Neural cell (in vitro differentiated cells): ENCODE measurements at places on chromosomes 7 and 10. TPM values are rescaled to one million over a fixed set of nuclear protein-coding genes. Genes with fewer than 3 reads are reported as not detected.

The NPFFR1 gene
- 0.07 TPM in 1 of 2 replicates, not detected in the other for polyA plus RNA-seq

The CCL24 gene
- not detected in 2 replicates for polyA plus RNA-seq

The PRF1 gene
- not detected in 2 replicates for polyA plus RNA-seq

The IL6 gene
- not detected in 2 replicates for polyA plus RNA-seq

The CALD1 gene
- 7.0 and 8.0 TPM in 2 replicates for polyA plus RNA-seq

The CTTNBP2 gene
- polyA plus RNA-seq = 35.2 and 53.5 TPM in 2 replicates

The EPHB6 gene
- 14.8 and 25.3 TPM in 2 replicates for polyA plus RNA-seq

The PPP1R9A gene
- 52.8 and 54.1 TPM in 2 replicates for polyA plus RNA-seq

The RNLS gene
- polyA plus RNA-seq = 0.20 and 0.66 TPM in 2 replicates

The PLEKHS1 gene
- not detected in 2 replicates for polyA plus RNA-seq

The CLRN3 gene
- not detected in 2 replicates for polyA plus RNA-seq

The OR13A1 gene
- 0.11 and 0.32 TPM in 2 replicates for polyA plus RNA-seq

The CYP17A1 gene
- polyA plus RNA-seq = not detected in 2 replicates

The STMP1 gene
- 65.5 and 81.6 TPM in 2 replicates for polyA plus RNA-seq
